ENCODE measurements at places on chromosomes 4 and X. TPM values are rescaled to one million over a fixed set of nuclear protein-coding genes. Genes with fewer than 3 reads are reported as not detected.

GRK4 gene
- 3.6 TPM for total RNA-seq

ING2 gene
- 11.2 TPM for total RNA-seq

GPC3 gene
- total RNA-seq: 0.20 TPM

CT83 gene
- total RNA-seq: not detected

DNA sequence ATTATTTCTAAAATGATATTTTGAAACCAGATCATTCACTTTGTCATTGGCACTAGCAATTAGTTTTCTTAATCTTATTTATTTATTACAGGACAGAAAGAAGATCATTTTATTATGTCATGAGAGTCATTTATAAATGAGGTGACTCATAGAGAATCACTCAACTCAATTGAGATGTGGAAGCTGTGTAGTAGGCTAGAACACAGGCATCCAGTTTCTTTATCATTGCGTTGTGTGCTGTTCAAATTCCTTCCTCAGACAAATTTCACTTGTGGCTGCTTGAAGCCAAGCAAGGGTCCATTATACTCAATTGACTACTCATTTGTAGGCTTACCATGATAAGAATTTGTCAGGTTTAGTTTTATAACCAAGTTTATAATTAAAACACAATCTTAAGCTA is 87.6 kb downstream of the MRPL1 start:
- no peak for DNase-seq

DNA sequence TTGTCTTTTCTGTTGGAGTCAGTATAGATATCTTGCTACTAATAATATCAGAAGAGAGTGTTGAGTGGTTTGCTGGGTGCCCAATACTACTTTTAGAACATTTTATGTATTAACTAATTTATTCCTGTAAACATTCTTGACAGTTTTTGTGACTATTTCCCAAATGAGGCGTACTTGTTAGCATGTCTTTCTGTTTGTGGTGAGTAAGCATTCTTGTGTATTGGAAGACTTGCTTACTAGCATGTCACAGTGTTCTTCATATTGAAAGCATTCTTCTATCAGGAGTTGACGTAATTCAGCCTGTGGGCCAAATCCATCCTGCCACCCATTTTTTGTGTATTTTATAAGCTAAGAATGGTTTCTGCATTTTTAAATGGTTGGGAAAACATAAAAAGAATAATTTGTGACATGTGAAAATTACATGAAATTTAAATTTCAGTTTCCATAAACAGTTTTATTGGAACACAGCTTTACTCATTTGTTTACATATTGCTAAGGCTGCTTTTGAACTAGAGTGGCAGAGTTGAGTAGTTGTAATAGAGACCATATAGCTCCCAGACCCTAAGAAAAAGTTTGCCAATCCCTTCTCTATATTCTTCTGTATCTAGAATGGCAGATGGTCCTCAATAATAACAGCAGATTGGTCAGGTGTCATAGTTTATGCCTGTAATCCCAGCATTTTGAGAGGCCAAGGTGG is 20.4 kb downstream of the REPS2 start:
- DNase-seq: no peak

- no peak for DNase-seq
Observed at GRCh38 chrX:74421036-74421739, at the start of gene SLC16A2. Gene SLC16A2 (plus strand): TSS chrX:74421493. CDS start chrX:74421638, 145 bp downstream.

DNA sequence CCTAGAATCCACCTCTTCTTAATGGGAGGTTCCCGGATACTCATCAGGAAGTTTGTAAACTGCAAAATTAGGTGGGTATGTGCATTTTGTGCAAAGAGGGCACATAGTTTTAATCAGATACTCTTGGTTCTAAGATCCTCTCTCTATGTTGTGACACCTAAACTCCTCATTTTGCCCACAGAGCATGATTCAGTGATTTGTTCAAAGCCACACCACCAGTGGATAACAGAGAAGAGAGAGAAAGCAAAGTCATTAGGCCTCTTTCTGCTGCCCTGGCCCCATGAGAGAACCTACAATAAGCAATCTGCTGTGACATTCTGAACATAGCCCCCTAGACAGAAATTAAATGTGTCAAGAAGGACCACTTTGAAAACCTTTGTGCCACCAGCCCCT is 72.3 kb upstream of the STIM2 start:
- DNase-seq: no peak

GRCh38 chr4:89797117-89797516 is 39.8 kb downstream of the SNCA start:
- DNase-seq: no peak

- DNase-seq: peak; percentile 32
Observed at GRCh38 chrX:21972721-21973120, 32.2 kb downstream of the SMS start.

GRCh38 chr4:169826634-169827187 is 69.0 kb upstream of the HPF1 start:
- DNase-seq: no peak

DNA sequence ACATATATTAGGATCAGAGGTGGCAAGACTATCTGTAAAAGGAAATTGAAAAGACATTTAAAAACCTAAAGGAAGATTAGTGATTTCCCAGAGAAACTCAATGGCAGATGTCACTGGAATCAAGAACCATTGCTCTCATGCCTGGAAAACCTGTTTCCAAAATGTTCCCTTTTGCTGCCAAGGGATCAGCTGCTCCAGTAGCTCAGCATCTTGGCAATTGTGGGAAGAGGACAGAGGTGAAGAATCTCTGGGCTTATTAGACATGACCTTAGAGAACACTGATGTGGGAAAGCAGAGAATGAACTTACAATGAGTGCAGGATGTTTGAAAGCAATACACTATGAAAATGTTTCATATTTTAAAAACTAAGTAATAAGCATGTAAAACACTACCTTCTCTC is 98.3 kb downstream of the SHROOM3 start:
- no peak for DNase-seq

DNA sequence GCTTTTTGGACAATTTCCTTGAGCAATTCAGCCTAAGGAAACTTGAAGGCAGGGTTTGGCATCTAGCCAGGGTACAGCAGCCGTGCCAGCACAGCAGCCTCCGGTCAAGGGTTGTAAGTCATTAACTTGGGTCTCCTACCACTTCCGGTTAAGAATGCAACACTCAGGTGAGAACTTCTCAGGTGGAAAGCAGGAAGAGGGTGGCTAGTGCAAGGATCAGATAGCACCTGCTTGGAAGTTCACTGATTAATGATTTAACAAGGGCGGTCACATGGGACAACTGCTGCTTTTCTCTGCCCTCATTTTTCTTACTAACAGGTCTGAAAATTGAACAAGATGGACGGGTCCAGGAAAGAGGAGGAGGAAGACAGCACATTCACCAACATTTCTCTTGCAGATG is 30.1 kb upstream of the SCOC start:
- DNase-seq: no peak

- DNase-seq: no peak
Observed at GRCh38 chr4:8762951-8763735, 108.5 kb downstream of the HMX1 start.

Measured in T-helper 17 cell (primary cell).